ENCODE measurements at places on chromosomes 2 and 18.

GRCh38 chr18:21911551-21911950, 171.0 kb downstream of the MIB1 start:
- DNase-seq = no peak

- no peak for DNase-seq
Measured at GRCh38 chr2:9897846-9898245, 53.6 kb upstream of the GRHL1 start.

DNA sequence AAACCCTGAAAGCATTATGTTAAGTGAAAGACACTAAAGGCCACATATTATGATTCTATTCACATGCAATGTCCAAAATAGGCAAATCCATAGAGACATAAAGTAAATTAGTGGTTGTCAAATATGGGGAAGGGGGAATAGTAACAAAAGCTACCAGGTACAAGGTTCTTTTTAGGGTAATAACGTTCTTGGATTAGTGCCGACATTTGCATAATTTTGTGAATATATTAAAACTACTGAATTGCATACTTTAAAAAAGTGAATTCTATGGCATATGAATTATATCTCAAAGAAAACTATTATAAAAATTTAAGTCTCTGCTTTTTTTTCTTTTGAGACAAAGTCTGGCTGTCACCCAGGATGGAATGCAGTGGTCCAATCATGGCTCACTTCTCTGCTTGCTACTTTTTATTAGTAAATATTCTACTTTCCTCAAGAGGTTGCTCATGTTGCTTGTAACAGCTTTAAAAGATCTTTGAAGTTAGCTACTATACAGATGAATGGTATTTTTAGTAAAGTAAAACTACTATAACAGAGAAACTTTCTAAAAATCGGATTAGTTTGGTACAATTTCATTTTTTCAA, 2.5 kb downstream of the SESTD1 start:
- no peak for DNase-seq

DNA sequence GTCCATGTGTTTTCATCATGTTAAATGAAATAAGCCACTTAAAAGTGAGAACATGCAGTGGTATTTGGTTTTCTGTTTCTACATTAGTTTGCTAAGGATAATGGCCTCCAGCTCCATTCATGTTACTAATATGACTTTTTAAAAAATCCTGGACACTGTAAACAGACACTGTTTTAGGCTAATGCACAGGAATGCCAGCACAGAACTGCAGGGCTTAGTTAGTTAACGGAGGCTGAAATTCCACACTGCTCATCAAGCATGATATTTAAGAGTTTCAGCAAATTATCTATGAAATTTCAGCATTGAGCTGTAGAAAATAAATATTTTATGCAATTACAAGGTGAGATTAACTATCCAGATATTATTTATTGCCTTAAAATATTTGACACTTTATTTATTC, 42.5 kb upstream of the PAX3 start:
- DNase-seq = no peak

- DNase-seq = peak; percentile 15
Measured at GRCh38 chr2:127154396-127154795, 47.4 kb upstream of the BIN1 start.

DNA sequence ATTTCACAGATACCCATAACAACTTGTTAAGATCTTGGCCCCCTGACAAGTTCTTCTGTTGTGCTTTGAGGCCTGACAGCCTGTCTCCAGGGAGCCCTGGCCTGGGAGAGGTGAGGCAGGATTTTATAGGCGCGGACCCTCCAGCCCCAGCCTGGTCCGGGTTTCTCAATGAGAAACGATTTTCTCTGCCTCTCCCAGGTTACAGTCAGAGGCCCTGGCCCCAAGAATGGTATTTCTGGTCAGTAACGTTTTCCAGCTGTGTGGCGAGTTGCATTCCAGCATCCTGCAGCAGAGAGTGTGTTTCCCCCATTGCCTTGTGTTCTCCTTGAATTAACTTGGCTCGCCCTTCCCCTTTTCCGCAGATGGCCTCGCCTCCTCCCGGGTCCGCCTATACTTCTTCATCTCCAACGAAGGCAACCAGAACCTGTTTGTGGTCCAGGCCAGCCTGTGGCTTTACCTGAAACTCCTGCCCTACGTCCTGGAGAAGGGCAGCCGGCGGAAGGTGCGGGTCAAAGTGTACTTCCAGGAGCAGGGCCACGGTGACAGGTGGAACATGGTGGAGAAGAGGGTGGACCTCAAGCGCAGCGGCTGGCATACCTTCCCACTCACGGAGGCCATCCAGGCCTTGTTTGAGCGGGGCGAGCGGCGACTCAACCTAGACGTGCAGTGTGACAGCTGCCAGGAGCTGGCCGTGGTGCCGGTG, 3.0 kb downstream of the INHBB start:
- DNase-seq = no peak

- DNase-seq = no peak
Measured at GRCh38 chr2:110812726-110813645, 80.6 kb downstream of the ACOXL start.

DNA sequence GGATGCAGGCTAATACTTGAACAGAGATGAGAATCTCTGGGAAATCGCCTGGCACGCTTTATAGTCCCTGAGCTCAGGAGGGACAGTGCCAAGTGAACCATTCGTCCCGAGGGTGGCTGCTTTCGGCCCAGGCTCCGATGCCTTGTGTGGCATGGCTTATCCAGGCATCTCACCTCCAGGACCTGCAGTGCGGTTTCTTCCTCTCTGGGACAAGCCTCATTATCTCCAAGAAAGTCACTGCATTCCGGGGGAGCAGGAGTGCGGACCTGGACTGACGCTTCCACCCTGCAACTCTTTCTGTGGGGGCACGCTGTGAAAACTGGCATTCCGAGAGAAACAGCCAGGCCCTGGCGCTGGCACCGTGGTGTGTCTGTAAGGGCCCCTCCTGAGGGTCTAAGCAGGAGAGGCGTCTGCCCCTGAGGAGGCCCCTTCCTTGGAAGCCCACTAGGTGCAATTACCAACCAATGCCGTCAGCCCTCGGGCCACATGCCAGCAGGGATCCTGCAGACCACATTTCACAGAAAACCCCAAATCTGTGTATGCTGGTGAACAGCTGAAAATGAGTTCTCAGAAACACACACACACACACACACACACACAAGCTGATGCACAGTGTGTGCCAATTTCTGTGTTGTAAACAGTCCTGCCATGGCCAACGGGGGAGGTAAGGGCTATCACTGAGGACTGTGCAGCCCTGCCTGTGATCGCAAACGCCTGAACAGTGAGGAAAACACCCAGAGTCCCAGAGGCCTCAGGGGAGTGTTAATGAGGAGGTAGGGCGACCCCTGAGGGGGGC, 351.9 kb upstream of the SALL3 start:
- no peak for DNase-seq

DNA sequence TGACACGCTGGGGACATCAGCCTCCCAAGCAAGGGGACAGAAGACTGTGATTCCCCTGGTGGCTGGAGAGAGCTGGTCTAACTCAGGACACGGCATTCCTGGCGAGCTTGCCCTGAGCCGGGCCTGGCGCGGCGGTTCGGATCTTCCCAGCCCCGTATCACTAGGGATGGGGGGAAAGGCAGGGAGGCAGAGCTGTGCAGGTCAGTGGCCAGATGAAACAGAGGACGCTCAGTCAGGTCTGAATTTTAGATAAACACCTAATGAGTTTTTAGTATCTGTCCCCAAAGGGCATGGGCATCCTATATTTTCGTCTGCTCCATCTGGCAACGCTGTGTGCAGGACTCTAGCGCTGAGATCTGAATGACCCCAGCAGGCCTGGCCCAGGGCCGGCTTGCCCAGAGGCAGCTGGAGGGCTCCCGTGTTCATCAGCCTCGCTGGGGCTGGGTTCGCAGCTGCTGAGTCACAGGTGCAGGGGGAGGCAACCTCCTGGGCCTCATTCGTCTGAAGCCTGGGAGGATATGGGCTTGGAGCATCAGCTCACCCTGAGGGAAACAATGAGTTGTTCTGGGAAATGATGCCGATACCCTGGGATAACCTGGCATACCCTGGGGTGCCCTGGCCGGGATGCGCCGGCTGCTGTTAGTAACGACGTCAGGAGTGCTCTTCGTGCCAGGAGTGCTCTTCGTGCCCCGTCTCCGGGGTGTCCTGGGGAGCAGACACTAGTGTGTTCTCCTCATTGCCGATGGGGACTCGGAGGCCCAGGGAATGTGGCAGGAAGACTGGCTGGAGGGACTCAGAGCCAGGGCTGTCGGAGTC, 48.1 kb upstream of the HPCAL1 start:
- no peak for DNase-seq

DNA sequence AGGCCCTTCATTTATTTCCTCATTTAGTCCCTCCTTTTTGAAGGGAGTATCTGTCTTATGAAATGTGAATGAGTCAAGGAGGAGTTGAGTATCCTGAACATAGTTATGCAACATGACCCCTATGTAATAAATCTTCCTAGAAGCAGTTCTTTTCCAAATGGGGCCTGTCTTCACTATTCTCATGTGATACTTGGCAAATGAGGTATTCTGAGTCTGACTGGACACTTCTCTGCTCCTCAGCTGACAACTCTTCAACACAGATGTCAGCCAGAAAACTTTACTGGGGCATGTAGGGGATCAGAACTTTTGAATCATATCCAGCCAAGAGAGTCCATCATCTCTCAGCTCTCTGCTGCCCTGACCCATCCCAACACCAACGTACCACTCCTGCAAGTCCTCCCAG, 291.6 kb downstream of the ZNF385B start:
- DNase-seq = no peak

GRCh38 chr2:101559551-101559950, 84.6 kb upstream of the RFX8 start:
- no peak for DNase-seq

DNA sequence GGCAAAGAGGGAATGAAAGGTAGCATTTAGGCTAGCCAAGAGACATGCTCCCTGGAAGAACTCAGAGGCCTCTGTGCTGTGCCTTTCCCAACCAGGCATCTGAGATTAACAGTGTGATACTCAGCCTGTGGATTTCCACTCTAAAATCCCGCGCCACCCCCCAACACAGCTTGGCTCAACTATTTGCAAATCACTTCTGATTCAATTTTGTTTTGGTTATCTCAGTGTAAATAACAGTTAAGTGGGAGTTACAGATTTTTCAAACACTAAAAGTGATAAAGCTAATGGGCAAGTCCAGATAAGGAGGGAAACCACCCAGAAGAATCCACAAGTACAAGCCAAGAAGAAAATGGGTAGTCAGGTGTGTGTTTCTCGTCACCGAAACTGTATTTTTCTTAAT, 1.4 kb upstream of the NRP2 start:
- no peak for DNase-seq

- DNase-seq = no peak
Measured at GRCh38 chr2:146850746-146851145, 994.1 kb upstream of the ACVR2A start.

DNA sequence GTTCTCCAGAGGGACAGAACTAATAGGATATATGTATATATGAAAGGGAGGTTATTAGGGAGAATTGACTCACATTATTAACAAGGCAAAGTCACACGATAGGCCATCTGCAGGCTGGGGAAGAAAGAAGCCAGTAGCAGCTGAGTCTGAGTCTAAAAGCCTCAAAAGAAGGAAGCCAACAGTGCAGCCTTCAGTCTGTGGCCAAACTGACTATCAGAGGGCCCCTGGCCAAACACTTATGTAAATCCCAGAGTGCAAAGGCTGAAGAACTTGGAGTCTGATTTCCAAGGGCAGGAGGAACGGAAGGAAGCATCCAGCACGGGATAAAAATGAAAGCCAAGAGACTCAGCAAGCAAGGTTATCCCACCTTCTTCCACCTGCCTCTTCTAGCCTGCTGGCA, 108.0 kb upstream of the LDLRAD4 start:
- DNase-seq = no peak

DNA sequence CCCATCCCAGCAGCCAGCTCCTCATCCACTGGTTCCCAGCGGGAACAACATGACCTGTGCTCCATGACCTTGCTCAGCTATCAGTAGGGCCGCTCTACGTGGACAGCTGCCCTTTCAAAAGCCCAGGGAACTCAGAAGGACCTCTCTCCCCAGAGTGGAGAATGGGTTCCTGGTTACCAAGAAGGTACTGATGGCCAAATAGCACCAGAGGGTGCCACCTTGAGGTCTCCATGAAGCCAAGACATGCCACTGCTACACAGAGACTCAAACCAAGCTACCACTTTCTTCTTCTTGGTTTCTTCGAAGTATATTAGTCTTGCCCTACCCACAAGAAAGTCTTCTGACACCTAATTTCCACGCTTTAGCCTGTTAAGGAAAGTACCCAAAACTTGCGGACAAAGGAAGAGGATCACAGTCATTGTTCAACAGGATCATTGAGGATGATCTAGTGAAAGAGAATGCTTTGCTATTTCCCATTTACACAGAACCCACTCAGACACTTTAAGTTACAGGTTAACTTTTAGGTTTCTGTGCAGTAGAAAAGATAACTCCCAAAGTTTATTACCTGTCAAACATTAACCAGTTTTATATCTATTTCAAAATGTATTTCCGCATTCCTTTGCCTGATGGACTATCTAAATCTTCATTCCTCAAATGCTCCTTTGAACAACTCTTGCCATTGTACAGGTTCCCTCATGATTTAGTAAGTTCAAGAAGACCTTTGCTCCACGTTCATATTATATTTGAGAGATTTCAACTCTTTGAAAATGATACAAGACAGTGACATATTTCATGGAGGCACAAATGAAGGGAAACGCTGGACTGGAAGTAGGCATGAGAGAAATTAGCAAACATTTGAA, 102.2 kb downstream of the ALPK2 start:
- DNase-seq = no peak

GRCh38 chr2:37472959-37473358, 128.5 kb downstream of the QPCT start:
- no peak for DNase-seq

DNA sequence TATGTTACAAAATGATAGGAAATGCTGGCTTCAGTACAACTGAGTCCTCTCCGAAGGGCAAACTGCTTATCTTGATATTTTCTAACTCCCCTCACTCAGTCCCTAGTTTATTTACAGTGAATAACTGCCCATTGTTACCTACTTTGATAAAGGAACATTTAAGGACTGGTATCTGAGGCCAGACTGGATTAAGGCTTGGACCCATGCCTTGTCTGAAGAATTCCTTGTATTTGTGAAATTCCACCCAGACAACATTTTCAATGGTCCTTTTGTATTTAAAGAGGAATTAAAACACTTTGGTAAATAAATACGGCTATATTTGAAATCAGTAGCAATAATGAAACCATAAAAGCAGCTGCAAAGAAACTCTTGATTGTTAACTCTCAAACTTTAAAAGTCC, 58.3 kb downstream of the PELI1 start:
- DNase-seq = no peak

GRCh38 chr2:134139611-134140010, 114.3 kb upstream of the MGAT5 start:
- no peak for DNase-seq
